Pericardium fibroblast (primary cell): ENCODE measurements at places on chromosomes 13 and 19. TPM values are rescaled to one million over a fixed set of nuclear protein-coding genes. Genes with fewer than 3 reads are reported as not detected.

ADGRE3 gene
- not detected in 2 replicates for total RNA-seq

CCDC8 gene
- 43.2 and 72.2 TPM in 2 replicates for total RNA-seq

PTPRH gene
- 7.0 and 9.4 TPM in 2 replicates for total RNA-seq

MBD3L2 gene
- not detected in 2 replicates for total RNA-seq

CACNG7 gene
- total RNA-seq, result 3.7 and 8.2 TPM in 2 replicates

SIGLEC14 gene
- not detected in 2 replicates for total RNA-seq

LAIR1 gene
- total RNA-seq, result not detected in 2 replicates
